AML-193 (cell line): ENCODE measurements at places on chromosomes 3 and 15.

GRCh38 chr15:58773024-58773423, 1.9 kb downstream of the MINDY2 start:
- no peak for DNase-seq

DNA sequence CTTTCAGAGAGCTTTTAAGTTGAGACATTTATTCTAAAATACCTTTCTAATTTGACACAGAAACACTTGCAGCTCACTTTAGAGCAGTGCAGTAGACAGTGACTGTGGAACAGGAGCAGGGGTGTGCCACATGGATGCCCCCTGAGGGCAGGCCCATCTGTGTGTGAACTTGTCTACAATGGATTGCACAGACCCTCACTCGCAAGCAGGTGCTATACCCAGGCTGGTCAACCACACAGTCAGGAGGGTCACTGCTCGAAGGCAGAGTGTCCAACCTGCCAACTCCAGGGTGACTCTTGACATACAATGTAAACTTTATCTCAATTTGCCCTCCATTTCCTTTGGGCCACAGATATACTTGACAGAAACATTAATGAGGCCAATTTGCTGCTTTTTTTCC, 437.2 kb downstream of the EPHB1 start:
- DNase-seq: no peak

GRCh38 chr3:109122690-109123089, 4.8 kb upstream of the MORC1 start:
- DNase-seq: no peak

DNA sequence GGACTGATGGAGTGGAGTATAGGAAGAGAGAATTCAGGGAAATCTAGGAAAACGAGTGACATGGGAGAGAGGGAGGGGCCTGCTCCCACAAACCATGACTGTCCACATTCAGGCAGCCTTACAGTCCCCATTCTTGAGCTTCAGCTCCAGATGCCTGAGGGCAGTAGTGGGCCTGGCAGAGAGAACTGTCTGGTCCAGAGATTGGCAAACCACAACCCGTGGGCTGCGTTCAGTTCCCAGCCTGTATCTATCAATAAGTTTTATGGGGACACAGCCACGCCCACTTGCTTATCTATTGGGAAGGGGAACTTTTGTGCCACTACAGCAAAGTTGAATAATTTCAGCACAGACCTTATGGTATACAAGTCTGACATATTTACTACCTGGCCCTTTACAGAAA, 63.8 kb downstream of the SLCO2A1 start:
- no peak for DNase-seq

DNA sequence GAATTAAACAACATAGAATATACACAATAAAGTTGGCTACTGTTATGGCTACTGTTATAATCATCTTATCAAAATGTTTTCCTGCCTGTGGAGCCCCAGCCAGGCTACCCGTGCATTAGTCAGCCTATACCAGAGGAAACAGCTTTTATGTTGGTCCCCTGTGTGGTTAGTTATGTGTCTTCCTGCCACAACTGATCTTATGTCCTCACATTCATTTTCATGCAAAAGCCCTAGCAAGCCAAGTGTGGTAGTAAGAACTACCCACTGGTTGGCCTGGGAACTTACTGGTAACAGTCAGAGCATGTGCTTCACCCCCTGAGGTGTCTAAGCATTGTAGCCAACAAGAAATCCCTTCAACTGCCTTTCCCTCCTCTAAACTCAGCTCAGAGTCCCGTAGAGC, 21.8 kb downstream of the MGLL start:
- peak; percentile 95 for DNase-seq

GRCh38 chr15:39381517-39381916, 199.4 kb upstream of the THBS1 start:
- no peak for DNase-seq

GRCh38 chr15:48954538-48954937, 9.2 kb downstream of the SHC4 start:
- no peak for DNase-seq

GRCh38 chr3:171470714-171471227, 10.6 kb upstream of the TNIK start:
- no peak for DNase-seq

- no peak for DNase-seq
Observed at GRCh38 chr15:78170848-78171773, 21.9 kb downstream of the IDH3A start.

GRCh38 chr3:100761211-100761942, 52.1 kb downstream of the TFG start:
- DNase-seq: no peak

DNA sequence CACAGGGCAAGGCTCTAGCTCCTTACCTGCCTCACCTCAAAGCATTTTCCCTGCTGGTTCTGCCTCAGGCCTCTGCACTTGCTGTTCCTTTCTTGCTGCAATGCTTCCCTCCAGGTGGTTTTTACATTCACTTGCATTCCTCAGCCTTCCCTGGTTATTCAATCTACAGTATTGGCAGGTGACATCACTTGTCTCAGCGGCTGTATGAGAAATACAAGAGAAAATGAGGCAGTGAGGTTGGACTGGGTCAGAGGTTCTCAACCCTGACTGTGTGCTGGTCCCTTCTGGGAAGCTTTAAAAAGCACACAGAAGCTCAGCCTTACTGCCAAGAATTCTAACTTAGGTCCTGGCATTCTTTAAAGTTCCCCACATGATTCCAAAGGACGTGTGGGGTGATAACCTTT, 26.7 kb downstream of the SIAH2 start:
- DNase-seq: no peak

- DNase-seq: no peak
Observed at GRCh38 chr15:91136386-91136923, 36.4 kb downstream of the SV2B start.

GRCh38 chr3:108089579-108089978, 1.3 kb downstream of the CD47 start:
- DNase-seq: no peak

DNA sequence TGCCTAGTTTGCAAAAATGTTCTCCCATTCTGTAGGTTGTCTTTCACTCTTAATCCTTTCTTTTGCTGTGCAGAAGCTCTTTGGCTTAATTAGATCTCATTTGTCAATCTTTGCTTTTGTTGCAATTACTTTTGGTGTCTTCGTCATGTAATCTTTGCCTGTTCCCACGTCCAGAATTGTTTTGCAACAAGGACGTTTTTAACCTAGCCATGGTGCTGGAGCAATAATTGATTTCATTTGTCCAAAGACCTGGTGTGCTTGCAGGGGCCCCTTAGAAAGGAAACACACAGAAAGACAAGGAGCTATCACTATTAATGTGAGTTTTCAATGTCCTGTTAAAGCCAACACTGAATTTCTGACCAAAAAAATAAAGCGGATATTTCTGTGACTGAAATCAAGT, 89.1 kb upstream of the GALNT15 start:
- DNase-seq: no peak

DNA sequence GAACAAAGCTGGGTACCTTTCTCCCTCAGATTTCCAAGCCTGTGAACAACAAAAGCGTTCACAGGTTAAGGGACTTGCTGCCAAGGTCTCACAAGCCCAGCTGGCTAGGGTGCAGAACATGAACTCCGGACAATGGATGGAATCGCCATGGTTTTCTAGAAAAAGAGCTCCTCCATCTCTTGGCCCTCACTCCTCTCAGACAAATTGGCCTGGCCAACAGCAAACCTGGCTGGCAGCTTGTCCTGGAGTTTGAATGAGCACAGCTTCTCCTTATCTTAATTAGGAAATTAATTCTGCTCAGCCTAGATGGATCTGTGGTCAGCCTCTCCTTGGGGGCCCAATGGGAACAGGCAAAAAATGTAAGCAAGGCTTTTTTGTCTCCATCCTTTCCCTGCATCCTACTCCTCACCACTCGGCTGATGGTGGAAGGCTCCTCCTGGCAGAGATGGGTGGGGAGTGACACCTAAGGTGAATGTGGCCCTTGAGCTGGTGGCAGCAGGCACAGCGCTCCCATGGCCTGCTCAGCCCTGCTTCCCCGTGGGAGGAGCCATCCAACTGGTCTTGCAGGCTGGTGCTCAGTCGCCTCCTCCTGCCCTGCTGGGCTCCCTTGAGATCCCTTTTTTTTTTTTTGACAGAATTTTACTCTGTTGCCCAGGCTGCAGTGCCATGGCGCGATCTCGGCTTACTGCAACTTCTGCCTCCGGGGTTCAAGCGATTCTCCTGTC, 5.8 kb downstream of the KLHL25 start:
- no peak for DNase-seq

GRCh38 chr3:51970606-51971300, 3.1 kb downstream of the ABHD14B start:
- DNase-seq: no peak

- no peak for DNase-seq
Observed at GRCh38 chr3:126257174-126257573, 76.8 kb upstream of the ALDH1L1 start.

GRCh38 chr3:5194801-5195509, 7.4 kb downstream of the EDEM1 start:
- peak; percentile 77 for DNase-seq

DNA sequence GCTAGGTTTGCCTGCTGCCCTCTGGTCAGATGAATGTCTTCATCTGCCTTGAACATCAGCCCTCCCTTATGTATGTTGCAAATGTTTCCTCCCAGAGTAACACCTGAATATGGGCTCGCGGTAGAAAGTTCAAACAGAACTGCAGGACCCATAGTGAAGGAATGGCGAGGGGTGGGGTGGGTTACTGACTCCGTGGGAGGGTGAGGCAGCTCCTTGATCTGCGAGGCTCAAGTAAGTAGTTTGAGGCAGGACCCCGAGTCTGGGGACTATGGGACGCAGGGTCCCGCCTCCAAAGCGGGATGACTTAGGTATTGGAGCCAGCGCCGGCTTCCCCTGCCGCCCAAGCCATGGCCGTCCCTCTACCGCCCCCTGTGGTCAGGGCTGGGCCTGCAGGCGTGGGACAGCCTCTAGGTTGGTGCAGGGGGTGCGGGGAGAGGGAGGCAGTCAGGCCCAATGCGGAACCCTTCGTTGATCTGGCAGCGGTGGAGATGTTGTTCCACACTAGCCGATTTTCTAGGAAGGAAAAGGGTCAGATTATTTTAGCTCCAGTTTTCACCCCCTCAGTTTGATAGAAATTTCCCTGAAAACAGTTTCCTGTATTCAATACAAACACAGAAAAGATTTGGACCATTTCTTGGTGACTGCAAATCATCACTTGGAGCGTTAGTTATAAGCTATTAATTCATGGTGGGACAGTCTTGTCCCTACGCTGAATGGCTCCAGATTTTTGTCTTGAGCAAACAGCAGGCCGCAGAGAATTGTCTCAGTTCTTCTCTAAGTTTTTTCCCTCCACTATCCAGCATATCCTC, 72.3 kb downstream of the CORO2B start:
- DNase-seq: no peak

DNA sequence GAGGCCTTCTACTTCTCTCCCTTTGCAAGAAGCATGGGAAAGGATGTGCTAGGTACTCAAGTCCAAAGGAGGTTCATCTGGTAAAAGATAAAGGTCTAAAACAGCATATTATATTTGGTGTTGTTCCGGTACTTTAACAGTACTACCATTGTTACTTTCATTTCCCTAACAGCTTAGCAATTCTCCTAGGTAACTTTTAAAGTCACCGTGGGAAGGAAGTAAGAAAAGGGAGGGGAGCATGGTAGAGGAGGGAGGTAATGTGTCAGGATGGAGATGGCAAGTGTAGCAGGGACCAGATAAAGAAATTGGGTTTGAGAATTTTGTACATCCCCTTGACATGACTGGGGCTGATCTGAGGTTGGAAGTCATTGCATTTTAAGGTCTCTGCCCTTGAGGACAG, 89.4 kb upstream of the SKOR1 start:
- DNase-seq: no peak

GRCh38 chr3:155254445-155254844, 39.0 kb downstream of the STRIT1 start:
- no peak for DNase-seq

- DNase-seq: no peak
Observed at GRCh38 chr3:16741103-16741758, 136.0 kb upstream of the DAZL start.

DNA sequence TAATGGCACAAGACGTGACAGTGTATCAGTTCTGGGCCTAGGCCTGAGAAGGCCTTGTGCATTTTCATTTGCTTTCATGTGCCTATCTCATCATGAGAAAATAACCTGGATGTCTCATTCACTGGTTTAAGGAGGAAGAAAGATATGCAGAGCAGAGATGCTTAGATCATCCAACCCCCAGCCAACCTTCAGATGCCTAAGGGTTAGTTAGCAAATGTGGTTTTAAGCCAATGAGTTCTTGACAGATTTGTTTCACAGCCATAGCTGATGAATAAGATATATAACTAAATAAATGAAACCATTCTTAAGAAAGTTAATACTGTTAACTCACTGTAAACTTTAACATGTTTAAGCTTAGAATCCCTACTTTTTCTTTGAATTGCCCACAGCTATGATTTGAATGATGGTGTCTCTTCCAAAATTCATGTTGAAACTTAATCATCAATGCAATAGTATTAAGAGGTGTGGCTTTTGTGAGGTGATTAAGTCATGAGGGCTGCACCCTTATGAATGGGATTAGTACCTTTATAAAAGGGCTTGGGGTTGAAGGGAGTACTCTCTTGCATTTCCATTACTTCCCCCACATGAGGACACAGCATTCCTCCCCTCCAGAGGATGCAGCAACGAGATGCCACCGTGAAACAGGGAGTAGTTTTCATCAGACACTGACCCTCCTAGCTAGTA, 324.6 kb upstream of the TBC1D5 start:
- no peak for DNase-seq

DNA sequence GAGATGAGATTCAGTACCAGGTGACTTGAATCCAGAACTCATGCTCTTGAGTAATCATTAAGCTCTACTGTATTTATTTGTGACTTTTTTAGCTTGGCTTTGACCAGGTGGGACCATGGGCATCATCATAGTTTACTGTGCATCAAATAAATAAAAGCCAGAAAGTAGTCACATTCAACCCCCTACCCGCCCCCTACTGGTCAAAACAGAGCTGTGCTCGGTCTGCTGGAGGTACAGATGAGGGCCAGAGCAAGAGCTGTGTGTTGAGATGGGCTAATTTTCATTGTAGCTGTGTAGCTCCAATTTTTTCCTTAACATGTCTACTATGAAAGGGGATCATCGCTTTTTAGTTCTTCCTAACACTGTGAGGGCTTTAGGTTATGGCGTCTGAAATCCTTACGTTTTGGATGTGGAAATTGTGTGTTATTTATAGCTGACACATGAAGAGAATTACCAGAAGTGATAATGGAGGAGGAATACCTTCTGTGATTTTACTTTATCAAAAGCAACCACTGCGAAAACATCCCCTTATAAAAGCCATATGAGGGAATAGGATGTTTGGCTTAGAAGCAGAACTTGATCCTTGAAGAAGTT, 375.1 kb downstream of the PTPRG start:
- peak; percentile 4 for DNase-seq

DNA sequence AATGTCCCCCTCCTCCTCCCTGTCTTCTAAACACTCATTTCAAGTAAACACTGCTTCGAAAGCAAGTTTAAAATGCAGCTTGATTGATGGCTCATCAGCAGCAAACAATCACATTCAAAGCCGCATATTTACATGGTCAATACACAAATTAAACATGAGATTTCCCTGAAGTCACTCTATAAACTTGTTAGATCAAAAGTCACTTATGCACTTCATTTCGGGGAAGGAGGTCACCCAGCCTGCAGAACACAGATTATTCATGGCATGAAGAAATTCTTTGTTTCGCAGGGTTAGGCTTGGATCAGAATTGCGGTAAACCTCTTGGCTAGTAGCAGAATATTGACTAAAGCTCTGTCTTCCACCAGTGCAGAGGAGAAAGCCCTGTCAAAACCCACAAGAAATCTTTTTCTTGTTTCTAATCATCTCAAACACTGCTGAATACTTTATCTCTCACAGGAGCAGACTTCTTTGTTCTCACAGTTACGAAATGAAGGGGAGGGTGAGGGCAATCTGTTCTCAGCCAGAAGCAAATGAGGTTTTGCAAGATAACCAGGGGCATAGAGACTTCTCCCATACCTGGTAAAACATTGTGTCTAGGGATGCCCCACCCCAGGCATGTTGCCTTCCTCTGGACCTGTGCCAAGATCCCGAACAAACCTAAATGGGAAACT, 133.3 kb upstream of the CHL1 start:
- DNase-seq: no peak
